Stimulated activated CD8-positive, alpha-beta memory T cell treated with anti-CD3 and anti-CD28 coated beads, Interleukin-4, amount 100 ng/mL, for 1 hour (primary cell): ENCODE measurements at places on chromosomes 4 and X.

GRCh38 chr4:93319041-93319440 lies 509.5 kb upstream of the ATOH1 start:
- no peak for DNase-seq

DNA sequence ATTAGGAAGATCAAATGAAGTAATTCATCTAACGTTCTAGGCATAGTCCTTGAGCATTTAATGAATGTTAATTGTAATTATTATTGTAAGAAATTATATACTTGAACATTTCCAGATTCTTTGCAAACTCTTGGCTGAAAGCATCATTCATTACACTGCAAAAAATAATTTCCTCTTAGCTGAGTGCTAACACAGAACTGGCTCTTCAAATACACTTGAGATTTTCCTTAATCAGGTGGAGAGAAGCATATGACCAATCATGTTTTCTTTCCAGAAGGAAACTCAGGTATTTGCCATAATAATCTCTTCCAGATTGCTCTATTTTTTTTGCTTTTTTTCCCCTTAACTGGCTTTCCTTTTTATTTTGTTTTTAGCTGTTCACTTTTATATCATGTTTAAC lies 42.5 kb downstream of the SLC39A8 start:
- DNase-seq, result no peak

- DNase-seq, result no peak
Measured at GRCh38 chrX:34879346-34879745, 63.2 kb upstream of the FAM47B start.

DNA sequence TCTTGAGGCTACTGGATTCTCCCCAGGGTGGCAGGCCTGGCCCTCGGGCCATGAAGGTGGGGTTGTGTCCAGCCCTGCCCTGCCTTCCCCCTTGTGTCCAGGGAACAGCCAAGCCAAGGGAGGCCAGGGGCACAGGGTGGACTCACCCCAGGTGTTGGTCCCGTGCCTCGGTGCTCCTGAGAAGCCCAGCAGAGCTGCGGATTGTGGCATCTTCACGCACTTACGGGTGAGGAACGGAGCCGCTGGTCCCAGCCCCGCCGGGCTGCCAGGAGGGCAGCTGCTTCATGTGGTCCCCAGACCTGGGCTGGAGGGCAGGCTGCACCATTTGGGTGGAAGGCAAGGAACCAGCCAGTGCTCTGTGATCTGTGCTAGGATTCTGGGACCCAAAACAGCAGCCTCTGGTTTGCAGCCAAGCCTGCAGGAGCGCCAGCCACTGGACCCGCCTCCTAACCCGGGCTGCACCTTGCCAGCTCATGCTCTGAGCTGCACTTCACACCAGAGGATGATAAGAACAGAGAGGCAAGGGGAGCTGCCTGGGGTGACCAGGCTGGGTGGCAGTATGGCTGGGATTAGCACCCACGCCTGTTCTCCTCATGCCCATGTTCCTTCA lies 36.1 kb upstream of the HMX1 start:
- DNase-seq, result no peak

GRCh38 chrX:53900623-53901022 lies 143.7 kb downstream of the PHF8 start:
- DNase-seq, result no peak

GRCh38 chrX:86148594-86148993 lies 343 bp downstream of the DACH2 start:
- DNase-seq, result no peak

DNA sequence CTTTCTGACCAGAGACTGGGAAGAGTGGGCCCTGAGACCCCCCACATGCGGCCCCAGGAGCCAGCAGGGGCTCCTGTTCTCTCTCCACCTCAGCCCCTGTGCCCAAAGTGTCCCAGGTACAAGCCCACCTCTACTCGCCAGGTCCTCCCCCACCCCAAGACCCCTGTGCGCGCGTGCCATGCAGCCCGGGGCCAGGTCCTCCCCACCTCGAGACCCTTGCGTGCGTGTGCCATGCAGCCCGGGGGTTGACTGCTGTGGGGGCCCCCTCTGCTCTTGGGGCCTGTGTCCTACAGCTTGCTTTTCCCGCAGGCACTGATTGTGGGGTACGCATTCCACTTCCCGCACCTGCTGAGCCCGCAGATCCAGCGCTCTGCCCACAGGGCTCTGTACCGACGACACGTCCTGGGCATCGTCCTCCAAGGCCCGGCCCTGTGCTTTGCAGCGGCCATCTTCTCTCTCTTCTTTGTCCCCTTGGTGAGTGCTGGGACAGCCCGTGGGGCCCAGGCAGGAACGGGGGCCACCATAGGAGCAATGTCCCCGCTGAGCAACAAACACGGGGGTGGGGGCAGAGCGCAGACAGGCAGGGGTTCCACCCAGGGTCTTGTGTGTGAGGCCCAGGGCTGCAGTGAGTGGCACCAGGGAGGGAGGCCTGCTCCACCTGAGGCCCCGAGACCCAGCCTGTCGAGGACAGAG lies 20.3 kb downstream of the DGKQ start:
- DNase-seq, result no peak

- no peak for DNase-seq
Measured at GRCh38 chr4:158778156-158778711, 9.4 kb downstream of the FNIP2 start.

DNA sequence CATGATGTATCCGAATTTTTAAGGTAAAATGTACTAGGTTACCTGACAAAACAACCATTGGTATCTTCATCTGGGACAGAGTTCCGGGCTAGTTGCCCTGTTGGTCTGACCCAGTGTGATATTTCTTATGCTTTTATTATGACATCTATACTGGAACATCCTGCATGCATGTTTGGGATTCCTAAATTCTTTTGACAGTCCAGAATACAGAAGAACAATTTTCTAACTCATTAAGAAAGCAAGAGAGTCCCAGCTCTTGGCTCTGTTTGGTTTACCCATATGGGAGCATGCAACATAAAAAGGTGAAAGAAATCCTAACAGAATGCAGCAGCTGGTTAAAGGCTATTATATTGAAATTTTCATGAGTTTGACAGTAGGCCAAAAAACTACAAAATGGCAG lies 247.7 kb upstream of the FTHL17 start:
- DNase-seq, result no peak

GRCh38 chrX:41802958-41803357 lies 79.0 kb downstream of the GPR82 start:
- no peak for DNase-seq
